ENCODE measurements at places on chromosomes 7 and 10. TPM values are rescaled to one million over a fixed set of nuclear protein-coding genes. Genes with fewer than 3 reads are reported as not detected.

ATRNL1 gene
- total RNA-seq = 15.5 TPM

STRIP2 gene
- total RNA-seq = 0.49 TPM

LIPM gene
- total RNA-seq = not detected

CLDN3 gene
- not detected for total RNA-seq

FFAR4 gene
- total RNA-seq = 1.5 TPM

CASTOR2 gene
- 40.0 TPM for total RNA-seq

TFEC gene
- total RNA-seq = 4.7 TPM

RAPGEF5 gene
- 68.0 TPM for total RNA-seq

AGBL3 gene
- 4.9 TPM for total RNA-seq

IGFBP3 gene
- total RNA-seq = 197 TPM

ZNF736 gene
- total RNA-seq = 11.3 TPM

TNS3 gene
- 36.8 TPM for total RNA-seq

JCAD gene
- total RNA-seq = 40.3 TPM

LAMB4 gene
- total RNA-seq = 0.74 TPM

ITIH5 gene
- 20.4 TPM for total RNA-seq

PCLO gene
- total RNA-seq = 10.8 TPM

MRLN gene
- total RNA-seq = not detected

GPR37 gene
- total RNA-seq = 0.98 TPM

PPP1R17 gene
- not detected for total RNA-seq

CPA4 gene
- 8.8 TPM for total RNA-seq

ASB10 gene
- not detected for total RNA-seq

OPN4 gene
- not detected for total RNA-seq

ZPBP gene
- not detected for total RNA-seq

NET1 gene
- 103 TPM for total RNA-seq

FZD8 gene
- total RNA-seq = 7.6 TPM

PNLIPRP3 gene
- total RNA-seq = 2.2 TPM

SPACDR gene
- total RNA-seq = not detected

SEC31B gene
- 6.4 TPM for total RNA-seq

MORN4 gene
- 1.7 TPM for total RNA-seq

CPN1 gene
- not detected for total RNA-seq

OR2A7 gene
- 7.4 TPM for total RNA-seq

CDK5 gene
- 4.2 TPM for total RNA-seq

OR2A12 gene
- not detected for total RNA-seq

ADARB2 gene
- 3.4 TPM for total RNA-seq

PRSS2 gene
- not detected for total RNA-seq

FGF8 gene
- not detected for total RNA-seq

ADAM12 gene
- 3.7 TPM for total RNA-seq

CPED1 gene
- total RNA-seq = 27.3 TPM
